Immature natural killer cell (primary cell): ENCODE measurements at places on chromosomes 13 and 19. TPM values are rescaled to one million over a fixed set of nuclear protein-coding genes. Genes with fewer than 3 reads are reported as not detected.

DNA sequence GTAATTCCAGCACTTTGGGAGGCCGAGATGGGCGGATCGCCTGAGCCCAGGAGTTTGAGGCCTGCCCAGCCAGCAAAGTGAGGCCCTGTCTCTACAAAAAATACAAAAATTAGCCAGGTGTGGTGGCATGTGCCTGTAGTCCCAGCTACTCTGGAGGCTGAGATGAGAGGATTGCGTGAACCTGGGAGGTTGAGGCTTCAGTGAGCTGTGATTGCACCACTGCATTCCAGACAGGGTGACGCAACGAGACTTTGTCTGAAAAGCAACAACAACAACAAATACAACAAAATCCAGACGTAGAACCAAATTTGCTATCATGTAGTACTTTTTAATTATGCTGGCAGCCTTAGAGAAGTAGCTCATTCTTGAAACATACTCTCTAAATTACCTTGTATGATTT, 277.1 kb downstream of the KLF5 start:
- DNase-seq, result no peak

DNA sequence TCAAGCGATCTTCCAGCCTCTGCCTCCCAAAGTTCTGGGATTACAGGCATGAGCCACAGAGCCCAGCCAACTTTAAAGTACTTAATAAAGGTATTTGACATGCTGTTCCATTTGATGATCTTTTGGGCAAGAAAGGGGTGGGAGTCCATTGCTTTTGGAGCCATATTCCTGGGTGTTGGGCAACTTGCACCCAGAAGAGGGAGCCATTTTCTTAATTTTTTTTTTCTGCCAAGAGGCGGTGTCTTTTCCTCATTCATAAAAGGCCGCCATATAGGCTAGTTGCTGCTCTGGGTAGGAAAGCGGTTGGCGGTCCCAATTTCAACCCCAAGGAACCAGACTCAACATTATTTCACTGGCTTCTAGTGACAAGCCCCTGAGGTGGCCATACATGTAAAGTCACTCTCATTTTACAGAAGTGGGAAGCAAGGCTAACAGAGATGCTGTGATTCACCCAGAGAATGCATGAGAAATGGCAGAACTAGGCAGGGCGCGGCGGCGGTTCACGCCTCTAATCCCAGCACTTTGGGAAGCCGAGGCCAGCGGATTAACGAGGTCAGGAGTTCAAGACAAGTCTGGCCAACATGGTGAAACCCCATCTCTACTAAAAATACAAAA, 139.6 kb downstream of the CACNA1A start:
- DNase-seq, result no peak

DNA sequence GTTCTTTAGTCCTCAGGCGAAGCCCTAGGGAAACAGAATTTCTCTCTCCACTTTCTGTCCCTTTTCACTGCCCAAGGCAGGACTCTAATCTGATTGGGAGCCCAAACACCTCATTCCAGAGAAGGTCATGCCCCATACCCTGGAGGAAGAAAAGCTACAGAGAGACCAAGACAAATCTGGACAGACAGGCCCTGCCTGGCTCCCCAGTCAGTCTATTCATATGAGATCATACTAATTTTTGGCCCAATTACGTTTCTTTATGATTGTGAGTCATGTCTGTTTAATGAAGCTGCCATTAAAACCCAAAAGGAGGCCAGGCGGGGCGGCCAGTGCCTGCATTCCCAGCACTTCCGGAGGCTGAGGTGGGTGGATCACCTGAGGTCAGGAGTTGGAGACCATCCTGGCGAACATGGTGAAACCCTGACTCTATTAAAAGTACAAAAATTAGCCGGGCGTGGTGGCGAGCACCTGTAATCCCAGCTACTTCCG, 3.3 kb upstream of the AP3D1 start:
- no peak for DNase-seq

NALCN gene
- not detected for polyA plus RNA-seq

ZNF296 gene
- polyA plus RNA-seq, result 25.6 TPM

- DNase-seq, result no peak
These were observed 48.6 kb upstream of the PCDH8 start for GRCh38 chr13:52896827-52897659.

GRCh38 chr13:103517066-103517767, 451.0 kb upstream of the SLC10A2 start:
- DNase-seq, result no peak

- DNase-seq, result no peak
These were observed 68.4 kb upstream of the VSTM2B start for GRCh38 chr19:29457413-29457812.

GRCh38 chr13:83773961-83774360, 108.3 kb downstream of the SLITRK1 start:
- DNase-seq, result no peak

DNA sequence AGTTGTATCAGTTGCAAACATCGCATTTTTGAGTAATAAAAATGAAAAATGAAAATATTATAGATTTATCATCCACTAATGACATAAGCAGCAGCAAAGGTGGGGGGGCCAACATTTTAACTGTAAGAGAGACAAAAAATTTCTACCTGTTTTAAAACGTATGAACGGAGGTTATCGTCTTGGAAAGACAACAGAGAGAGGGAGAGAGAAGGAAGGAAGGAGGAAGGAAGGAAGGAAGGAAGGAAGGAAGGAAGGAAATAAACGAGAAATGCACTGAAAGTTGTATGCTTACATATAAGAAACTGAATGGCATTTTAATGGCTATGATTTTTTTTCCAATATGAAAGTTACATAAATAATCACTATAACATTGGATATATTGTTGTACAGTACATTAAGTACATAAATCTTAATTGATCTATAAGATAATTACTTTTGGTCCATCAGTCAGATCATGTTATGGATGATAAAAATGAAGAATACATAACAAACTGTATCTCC, 862.8 kb upstream of the SLITRK1 start:
- DNase-seq, result no peak

DNA sequence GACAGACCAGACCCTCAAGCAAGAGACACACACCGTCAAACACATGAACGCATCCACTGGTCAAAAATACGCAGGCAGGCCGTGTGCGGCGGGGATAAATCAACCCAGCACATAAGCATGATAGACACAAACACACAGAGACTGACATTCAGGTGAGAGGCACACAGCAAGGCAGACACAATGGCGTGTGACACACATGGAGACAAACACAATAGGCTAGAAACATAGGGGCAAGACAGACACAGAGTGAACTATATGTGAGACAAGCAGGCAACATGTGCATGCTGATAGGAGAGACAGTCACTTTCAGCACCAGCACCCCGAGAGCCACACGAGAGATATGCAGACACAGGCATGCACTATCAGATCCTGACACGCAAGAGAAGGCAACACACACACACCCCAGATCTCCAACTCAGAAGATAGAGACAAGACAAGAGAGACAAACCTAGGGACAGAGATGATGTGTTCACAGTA, 6.9 kb upstream of the JUNB start:
- no peak for DNase-seq

- DNase-seq, result no peak
These were observed 435 bp downstream of the SBK3 start for GRCh38 chr19:55544776-55545439.

TLE2 gene
- polyA plus RNA-seq, result 1.2 TPM

DNA sequence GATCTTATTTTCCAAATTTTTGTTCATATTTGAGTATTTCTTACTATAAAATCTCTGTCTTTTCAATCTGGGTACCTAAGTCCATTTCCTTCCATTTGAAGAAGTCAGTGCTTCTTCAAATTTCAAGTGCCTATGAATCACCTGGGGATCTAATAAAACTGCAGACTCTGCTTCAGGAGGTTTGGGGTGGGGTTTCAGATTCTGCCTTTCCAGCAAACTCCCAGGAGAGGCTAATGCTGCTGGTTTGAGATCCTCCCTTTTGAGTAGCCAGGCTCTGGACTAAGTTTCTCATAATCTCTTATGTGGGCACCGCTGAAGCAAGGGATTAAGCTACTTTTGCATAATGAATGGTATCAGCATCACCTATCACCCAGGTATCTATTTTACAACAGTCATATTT, 242.4 kb downstream of the RGCC start:
- DNase-seq, result no peak

DNA sequence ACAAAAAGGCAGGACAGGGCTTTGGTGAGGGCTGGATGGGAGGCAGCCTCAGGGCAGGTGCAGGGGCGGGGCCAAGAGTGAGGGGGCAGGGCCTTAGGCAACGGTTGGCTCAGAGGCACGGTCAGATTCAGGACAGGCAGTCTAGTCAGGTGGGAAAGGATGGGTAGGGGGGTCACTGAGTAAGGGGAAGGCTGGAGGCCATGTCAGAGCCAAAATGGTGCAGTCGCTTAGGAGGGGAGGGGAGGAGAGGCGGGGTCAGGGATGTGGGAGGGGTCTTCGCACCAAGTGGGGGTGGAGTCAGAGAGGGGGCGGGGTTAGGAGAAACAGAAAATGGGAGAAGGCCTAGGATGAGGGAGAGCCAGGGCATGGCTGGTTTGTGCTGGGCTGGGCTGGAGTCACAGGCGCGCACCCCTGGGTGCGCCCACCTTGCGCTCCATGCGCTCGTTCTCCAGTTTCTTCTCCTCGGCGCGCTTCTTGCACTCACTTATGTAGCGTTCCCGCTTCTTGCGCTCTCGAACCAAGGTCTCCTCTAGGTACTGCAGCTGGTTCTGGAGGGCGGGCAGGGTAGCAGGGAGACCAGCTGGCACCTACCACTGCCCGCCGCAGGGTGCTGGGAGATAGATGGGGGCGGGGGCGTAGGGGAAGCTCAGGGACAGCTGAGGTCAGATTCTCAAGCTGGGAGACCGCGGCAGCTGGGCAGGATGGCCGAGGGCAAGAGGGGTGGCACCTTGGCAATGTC, 6.8 kb upstream of the RGL3 start:
- no peak for DNase-seq

- DNase-seq, result no peak
These were observed 1.1 kb upstream of the LMTK3 start for GRCh38 chr19:48512504-48513288.

DNA sequence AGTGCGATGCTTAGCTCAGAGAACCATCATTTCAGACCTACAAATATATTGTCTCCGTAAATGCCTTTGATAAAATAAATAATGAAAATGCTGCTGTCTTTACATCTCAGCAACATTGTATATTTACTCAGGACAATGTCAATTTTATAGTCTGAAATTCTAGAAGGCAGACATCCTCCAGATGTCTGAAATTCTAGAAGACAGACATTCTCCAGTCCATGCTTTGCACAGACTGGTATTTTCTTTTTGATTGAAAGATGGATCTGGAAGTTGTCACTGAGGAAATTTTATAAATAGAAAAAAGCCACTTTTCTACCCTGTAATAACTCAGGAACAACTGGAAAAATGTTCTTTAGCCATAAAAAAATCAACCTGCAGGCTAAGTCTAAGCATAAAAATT, 2293.3 kb downstream of the PCDH9 start:
- DNase-seq, result no peak

DNA sequence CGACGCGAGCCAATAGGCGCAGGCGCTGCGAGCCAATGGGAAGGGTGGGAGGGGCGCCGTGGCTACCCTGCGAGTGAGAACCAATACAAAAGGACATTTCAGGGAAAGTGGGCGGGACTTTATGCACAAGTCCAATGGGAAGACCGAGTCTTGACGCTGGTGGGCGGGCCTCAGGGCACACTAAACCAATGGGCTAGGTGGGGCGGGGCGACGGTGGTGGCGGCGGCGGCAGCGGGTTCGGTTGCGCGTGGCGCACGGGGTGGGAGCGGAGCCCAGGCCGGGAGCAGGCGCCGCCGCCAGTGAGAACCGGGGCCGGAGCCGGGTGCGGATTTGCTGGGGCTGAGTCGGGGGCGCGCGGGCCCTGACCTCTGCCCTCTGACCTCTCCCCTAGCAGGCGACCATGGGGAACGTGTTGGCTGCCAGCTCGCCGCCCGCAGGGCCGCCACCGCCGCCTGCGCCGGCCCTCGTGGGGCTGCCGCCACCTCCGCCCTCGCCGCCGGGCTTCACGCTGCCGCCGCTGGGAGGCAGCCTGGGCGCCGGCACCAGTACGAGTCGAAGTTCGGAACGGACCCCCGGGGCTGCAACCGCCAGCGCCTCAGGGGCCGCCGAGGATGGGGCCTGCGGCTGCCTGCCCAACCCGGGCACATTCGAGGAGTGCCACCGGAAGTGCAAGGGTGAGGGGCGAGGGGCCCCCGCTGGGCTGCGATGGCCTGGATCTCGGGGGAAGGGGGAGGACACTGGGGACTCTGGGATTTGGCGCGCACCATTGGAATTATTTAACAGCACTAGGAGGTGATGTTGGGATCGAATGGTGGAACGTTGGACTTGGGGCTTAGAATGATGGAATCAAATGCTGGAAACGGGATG, at the start of gene TOMM40:
TSS of gene TOMM40 (plus strand) at position 239 of the 867 bp plus-strand sequence. CDS start at position 401, 162 bp downstream.
- no peak for DNase-seq

INSR gene
- 0.29 TPM for polyA plus RNA-seq

BIVM gene
- polyA plus RNA-seq, result 13.3 TPM

DNA sequence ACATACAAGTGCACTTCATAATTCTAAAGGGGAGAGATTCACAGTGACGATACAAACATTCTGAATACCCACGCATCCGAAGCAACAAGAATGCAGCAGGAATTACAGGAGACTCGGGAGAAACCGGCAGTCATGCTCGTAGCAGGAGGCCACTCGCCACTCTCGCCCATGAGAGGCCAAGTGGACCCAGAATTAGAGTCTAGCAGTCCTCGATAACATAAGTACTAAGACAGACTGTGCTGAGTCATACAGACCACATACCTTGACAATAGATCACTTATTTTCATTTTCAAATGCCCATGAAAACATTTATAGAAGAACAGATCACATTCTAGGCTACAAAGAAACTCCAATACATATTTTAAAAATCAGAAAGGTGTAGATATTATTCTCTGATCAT, 299.1 kb upstream of the TSHZ3 start:
- no peak for DNase-seq

DNA sequence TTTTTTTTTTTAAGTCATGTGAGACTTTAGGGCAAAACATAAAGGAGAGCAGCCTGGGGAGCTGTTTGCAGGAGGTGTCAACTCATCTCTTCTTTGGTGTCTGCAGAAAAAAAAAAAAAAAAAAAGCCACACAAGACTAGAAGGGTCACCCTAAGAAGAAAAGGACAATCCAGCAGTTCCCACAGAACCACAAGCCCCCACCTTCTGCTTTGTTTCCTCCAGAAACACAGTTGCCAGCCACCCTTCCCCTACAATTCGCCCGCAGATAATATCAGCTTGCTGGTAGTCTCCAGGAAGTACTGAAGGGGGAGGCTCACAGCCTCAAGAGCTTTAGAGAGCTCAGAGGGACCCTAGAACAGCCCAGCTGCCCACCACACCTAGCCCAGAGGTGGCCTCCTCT, 22.3 kb upstream of the ZBTB7A start:
- peak; percentile 88 for DNase-seq

RFX1 gene
- 0.21 TPM for polyA plus RNA-seq

VSTM2B gene
- polyA plus RNA-seq, result not detected

JUNB gene
- polyA plus RNA-seq, result 620 TPM

- no peak for DNase-seq
These were observed 3.9 kb downstream of the CD209 start for GRCh38 chr19:7743425-7743841.

DNA sequence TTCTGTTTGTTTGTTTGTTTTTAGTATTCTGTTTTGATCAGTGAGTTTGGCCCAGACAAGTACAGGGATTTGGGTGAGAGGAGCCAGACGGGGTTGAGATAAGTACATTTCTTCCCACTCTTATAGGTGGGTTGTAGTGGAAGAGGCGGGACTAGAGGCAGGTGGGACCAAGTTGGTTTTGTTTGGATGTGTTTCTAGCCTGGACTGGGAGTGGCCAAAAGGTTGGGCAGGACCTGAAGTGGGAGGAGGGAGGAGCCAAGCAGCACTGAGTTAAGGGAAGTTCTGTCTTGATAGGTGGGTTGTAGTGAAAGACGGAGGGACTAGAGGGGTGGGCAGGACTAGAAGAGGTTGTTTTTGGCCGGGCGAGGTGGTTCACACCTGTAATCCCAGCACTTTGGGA, 9.0 kb downstream of the DNASE2 start:
- DNase-seq, result no peak
